Stimulated activated CD4-positive, alpha-beta T cell treated with anti-CD3 and anti-CD28 coated beads, Interleukin-2, amount 100 ng/mL, for 24 hours (primary cell): ENCODE measurements at places on chromosomes 12 and 14.
A peak's percentile ranks its signal among the peaks of the same experiment; 100 is the strongest.

DNA sequence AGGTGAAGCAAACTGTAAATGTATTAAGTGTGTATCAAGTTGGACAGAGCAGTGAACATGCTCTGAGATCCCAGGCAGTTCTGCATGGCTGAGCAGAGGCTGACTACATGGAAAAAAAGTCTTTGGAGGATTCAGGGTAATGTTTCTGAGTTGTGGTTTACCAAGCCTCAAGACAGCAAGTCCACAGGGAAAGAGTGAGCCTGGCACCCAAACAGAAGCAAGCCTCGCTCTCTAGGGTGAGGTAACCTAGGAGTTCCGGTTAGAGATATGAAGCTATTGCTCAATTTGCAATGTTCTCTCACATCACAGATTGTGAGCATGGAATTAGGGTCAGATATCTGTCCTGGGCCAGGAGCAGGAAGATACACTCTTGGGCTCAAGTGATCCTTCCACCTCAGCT, 158.6 kb downstream of the MON2 start:
- DNase-seq: no peak

- no peak for DNase-seq
These were observed 74.9 kb downstream of the PAWR start for GRCh38 chr12:79615596-79616560.

GRCh38 chr14:68972507-68973218, 6.4 kb downstream of the ACTN1 start:
- no peak for DNase-seq

DNA sequence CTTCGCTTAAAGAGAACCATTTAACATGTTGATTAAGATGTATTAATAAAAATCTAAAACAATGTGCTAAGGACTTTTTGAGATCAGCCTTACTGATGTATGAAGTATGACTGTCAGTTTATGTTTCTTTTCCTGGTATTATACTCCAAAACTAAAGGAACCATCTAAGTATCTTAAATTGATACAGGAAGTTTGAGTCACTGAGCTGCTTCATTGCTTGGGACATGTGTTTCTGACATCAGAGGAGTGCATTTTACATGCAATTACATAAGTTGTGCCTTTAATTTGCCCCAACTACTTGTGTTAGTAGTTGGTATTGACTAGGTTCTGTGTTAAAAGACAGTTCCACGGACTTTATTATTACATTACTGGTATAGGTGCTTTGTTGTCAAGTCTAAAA, 50.9 kb downstream of the PROX2 start:
- no peak for DNase-seq

GRCh38 chr12:129527506-129527905, 376.3 kb downstream of the TMEM132D start:
- no peak for DNase-seq

- DNase-seq: no peak
These were observed 212.5 kb upstream of the DDHD1 start for GRCh38 chr14:53365486-53366130.

- no peak for DNase-seq
These were observed 3.8 kb downstream of the MLH3 start for GRCh38 chr14:75047506-75047905.

DNA sequence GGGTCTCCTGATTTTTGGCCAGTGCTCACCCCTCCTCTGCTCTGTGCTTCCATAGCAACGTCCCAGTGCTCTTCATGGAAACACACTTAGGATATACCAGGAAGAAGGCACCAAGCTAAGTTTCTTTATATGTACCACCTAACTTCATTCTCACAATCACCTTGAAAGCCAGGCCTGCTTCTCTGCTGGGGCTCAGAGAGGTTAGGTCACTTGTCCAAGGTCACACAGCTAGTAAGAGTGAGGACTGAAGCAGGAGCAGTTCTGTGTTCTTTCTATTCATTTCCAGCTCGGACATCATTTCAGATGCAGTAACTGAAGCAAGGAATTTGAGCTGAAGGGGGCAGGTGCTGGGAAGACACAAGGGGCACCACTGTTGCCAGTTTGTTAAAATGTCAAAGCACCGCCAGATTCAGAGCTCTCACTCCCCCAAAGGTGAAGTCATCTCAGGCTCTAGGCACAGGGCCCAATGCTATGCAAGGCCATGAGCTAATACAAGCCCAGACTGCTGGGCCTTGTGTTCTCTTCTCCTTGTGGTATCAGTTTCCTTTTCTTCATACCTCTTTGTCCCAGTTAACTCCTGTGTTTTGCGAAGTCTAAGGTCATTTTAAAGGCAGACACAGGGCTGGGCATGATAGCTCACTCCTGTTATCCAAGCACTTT, 19.7 kb upstream of the YY1 start:
- no peak for DNase-seq

DNA sequence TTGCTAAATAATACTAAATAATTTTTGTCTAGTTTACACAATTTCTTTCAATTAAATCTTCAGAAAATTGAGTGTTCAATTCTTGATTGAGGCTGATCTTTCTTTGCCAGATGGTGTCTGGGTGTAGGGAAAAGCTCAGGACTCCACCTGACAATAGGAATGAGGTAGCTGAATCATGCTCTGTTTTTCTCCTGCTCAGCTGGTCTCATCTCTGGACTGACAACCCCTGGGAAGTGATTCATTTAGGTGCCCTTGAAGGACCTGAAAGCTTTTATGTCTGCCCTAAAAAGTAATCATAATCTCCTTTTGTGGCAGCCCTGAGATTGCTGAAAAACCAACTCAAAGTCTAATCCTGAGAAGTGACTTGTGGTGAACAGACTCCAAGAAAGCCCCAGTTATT, 255.4 kb downstream of the ETNK1 start:
- DNase-seq: no peak

- DNase-seq: no peak
These were observed 83.4 kb upstream of the NTF3 start for GRCh38 chr12:5348491-5348890.

DNA sequence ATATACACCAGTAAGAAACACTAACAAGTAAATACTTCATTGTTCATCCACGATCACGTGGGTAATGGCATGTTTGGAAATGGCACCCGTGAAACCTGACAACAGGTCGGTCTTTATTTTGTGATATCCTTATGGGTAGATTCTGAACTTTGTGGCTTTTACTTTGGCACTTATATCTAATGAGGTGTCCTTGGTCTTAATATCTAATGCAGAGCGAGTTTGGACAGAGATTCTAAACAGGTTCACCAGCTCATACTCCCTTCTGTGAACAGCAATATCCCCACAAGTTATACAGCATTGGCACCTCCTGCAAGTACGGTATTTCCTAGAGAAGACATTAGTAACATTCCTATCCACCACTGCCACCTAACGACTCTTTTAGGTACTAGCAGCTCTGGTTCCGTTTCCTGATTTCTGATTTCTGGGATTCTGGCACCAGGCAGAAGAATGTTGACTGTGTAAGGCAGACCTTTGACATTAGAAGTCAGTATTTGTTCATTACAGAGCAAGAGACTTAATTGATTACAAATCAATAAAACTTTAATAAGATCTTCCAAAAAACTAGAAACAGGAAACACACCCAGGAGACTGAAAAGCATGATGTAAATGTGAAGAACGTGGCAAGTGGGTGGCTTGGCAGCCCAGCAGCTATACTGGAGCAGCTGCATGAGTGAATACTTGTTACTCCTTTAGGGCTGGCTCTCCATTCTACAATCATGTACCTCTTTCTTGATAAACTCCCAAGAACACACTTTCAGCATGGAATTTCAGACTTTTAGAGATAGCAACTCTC, 2.5 kb downstream of the ANG start:
- peak; percentile 14 for DNase-seq

- no peak for DNase-seq
These were observed 130.8 kb upstream of the PRKD1 start for GRCh38 chr14:30058401-30058800.

DNA sequence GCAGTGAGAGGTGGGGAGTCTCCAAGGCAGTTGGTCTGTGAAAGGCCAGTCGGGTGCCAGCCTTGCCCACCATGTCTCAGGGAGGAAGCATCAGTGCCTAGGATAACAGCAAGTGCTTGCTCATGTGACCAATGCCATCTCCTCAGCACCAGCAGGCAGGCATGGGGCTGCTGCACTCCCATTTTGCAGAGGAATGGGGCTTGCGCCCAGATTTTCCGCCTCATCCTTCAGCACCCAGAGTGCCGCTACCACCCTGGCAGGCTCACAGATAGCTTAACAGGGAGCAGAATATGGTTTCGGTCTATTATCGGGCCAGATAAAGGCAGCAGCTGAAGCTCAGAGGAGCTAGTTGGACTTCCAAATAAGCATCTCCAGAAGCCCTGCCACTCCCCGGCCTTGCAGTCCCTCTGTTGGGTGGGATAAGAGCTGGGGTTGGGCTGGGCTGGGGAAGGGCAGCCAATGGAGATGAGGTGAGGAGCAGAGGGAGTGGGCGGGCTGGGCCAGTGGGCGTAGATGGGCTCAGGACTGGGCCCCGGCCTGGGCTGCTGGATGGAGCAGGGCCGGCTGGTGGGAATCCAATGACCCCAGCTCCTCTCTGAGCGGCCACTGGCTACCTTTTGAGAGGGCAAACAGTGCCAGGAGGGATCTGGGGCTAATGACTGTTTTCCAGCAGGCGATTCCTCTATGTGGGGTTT, 8.4 kb upstream of the KRT80 start:
- DNase-seq: no peak

DNA sequence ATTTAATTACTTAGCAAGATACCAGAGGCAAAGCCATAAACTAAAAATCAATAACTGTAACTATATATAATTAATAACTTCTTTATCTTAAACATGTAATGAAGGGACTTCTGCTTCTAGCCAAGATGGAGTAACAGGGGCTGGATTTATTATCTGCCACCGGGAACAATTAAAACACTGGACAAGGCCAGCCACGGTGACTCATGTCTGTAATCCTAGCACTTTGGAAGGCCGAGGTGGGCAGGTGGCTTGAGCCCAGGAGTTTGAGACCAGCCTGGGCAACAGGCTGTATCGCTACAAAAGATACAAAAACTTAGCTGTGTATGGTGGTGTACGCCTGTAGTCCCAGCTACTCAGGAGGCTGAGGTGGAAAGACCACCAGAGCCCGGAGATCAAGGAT, 113.6 kb downstream of the TAOK3 start:
- DNase-seq: no peak

- DNase-seq: no peak
These were observed 568.7 kb downstream of the MED13L start for GRCh38 chr12:115708801-115709200.

DNA sequence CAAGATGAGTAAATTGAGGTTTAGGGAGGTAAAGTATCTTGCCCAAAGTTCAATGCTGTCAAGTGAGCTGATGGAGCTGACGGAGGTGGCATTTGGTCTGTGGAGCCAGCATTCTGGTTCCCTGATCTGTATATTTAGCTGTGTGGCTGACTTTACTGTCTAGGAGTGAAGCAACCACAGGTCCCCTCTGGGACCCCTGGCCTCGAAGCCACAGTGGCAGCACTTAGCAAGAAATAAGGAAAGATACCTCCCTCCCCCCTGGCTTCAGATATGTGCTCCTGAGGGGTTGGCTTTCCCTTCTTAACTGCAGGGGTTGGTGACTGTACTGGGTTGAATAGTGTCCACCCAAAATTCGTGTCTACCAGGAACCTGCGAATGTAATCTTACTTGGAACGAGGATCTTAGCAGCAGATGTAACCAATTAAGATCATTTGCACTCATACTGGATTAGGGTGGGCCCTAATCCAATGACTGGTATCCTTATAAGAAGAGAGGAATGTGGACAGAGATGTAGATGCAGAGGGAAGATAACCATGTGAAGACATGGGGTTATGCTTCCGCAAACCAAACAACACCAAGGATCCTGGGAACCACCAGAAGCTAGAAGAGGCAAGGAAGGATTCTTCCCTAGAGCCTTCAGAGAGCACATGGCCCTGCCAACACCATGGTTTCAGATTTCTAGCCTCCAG, 2.0 kb upstream of the ACVR1B start:
- no peak for DNase-seq

GRCh38 chr14:88411039-88411438, 25.6 kb downstream of the SPATA7 start:
- DNase-seq: no peak

DNA sequence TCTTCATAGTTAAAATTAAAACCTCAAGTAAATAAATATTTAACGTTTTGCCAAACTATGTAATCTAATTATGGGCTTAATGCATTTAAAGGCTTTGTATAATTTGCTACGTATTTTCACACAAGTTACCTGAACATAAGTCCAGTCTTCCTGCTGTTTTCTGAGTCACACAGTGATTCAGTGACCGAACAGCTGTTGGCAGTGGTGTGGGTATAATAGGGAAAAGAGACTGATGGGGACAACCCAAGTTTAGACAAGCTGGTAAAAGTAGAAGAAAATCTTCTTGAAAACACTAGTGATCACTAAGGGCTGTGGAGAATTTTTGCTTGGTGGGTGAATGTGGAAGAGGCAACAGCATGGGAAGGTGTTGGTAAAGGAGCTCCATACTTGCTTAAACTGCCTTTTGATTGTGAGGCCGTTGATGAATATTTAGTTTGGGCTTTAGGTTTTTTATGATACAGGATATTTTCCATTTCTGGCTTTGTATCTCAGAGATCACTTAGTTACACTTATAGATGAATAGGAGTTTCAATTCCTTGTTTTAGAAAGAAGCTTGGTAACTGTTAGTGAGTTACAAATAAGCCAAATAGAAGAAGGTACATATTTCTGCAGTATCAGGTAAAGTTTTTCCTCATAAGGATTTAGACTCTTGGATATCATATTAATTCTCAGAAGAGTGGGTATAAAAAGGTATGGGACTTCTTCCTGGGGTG, 23.9 kb downstream of the LRRK2 start:
- DNase-seq: no peak

DNA sequence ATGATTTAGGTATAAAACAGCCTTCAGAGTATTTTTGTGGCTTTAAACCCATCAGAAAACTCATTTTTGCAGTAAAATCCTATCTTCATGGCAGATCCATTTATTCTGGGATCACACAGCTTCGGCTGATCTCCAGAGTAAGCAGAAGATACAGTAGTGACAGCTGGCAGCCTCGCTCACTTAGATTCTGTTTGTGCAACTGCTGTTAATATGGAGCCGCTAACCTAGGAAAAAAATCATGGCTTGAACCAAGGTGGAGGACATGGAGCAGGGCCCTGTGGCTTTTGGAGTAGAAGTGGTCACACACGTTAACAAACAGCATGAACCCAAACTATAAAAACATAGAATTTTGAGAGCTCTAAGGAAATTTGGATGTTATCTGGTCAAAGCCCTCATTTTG, 137.2 kb upstream of the ARHGAP5 start:
- DNase-seq: no peak

DNA sequence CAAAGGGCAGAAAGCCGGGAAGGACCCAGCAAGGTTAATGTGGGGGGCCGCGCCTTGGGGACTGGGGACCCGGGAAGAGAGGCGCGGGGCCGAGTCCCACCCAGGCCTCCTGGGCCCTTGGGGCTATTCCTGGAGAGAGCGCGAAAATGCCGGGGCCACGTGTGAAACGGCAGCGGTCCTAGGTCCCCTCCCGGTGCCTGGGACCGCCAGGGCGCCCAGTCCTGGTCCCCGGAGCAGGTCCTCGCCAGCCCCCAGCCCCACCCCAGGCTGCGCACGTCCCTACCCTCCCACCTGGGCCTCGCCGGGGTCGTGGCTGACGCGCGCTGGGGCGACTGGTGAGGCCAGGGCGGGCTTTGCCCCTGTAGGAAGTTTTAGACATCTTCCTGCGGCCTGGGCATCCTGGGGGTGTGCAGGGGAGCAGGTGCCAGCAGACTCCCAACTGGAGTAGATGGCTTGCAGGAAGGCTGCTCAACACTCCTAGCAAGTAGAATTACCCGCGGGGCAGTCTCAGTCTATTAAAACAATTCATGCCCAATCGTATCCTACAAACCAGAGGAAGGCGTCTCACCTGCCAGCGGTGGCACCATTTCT, 708 bp downstream of the FAR2 start:
- DNase-seq: no peak
